ENCODE measurements at places on chromosomes 6 and 20.

DNA sequence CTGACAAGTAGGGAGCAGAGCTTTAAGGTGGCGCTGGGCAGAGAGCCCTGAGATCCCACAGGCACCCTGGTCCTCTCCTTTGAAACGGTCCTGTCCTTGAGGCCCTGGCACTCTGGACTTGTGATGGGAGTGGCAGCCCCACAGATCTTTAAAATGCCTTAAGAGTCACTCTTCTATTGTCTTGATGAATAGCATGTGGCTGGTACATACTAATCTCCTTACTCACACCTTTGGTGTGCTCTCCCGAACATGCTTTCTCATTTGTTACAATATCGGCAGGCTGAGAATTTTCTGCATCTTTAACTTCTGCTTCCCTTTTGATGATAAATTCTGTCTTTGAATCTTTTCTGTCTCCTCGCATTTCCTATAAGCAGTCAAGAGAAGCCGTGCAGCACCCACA lies 333.8 kb downstream of the TFAP2A start:
- no peak for DNase-seq
- no peaks in the 10 kb centered on the region for H3K27me3 ChIP-seq
- no peaks in the 10 kb centered on the region for H3K36me3 ChIP-seq
- H3K4me3 ChIP-seq = no peak overlapping the region
- H3K27ac ChIP-seq = no peak overlapping the region
- H3K4me1 ChIP-seq = no peaks in the 10 kb centered on the region

- H3K4me3 ChIP-seq = no peak overlapping the region
- no peak overlapping the region for H3K27ac ChIP-seq
- DNase-seq = no peak
Observed at GRCh38 chr6:115071962-115072361, 729.1 kb upstream of the HS3ST5 start.

DNA sequence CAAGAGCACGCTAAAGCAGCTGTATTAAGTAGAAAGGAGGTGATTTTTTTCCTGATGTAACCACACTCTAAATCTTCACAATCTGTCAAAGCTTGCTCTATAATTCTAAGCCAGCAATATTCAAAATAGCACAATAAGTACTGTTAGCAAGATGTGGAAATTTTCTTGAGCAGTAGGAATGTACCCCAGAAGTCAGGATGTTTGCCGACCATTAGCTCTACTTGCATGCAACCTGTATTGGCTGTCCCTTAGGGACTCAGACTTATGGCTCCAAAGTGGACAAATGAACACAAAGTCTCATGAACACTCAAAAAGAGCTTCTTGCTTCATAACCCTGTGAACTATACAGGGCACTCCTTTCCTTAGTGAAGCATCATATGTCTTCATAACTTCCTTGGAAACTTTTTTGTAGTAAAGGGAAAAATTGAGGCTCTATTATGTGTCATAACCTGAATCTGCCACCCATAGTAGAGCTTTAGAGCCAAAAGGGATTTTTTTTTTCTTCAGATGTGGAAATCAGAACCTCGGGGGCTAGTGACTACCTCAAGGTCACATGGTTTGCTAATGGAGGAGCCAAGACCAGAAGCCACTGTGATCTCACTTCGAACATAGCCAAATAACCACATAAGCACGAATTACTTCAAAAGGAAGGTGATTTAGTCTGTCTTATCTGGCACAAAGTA lies 54.5 kb downstream of the ADGRG6 start:
- no peak overlapping the region for H3K4me3 ChIP-seq
- H3K4me1 ChIP-seq = no peaks in the 10 kb centered on the region
- H3K36me3 ChIP-seq = no peaks in the 10 kb centered on the region
- peaks cover 2% of the 10 kb centered on the region for H3K27me3 ChIP-seq
- DNase-seq = no peak

- no peaks in the 10 kb centered on the region for H3K36me3 ChIP-seq
- no peak overlapping the region for H3K4me3 ChIP-seq
- no peaks in the 10 kb centered on the region for H3K4me1 ChIP-seq
- H3K27ac ChIP-seq = no peak overlapping the region
- H3K27me3 ChIP-seq = no peaks in the 10 kb centered on the region
- DNase-seq = no peak
Observed at GRCh38 chr6:152685819-152686218, 11.9 kb upstream of the MYCT1 start.

DNA sequence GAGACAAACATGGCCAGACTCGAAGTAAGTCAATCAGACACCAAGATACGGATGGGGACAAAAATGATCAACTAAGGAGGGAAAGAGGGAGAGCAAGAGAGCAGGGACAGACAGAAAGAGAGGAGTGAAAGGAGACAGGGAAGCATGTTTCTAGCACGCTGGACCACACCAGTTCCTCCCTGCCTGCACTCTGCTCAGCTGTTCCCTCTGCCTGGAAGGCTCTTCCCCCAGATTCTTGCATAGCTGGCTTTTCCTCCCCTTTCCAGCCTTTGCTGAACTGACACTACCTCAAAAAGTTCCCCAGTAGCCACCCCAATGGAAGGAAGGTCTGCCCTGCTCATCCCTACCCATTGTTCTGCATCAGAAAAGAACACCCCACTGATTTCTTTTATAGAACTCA lies 185.9 kb downstream of the MAFB start:
- H3K36me3 ChIP-seq = no peaks in the 10 kb centered on the region
- no peaks in the 10 kb centered on the region for H3K4me1 ChIP-seq
- no peak overlapping the region for H3K27ac ChIP-seq
- no peak overlapping the region for H3K4me3 ChIP-seq

DNA sequence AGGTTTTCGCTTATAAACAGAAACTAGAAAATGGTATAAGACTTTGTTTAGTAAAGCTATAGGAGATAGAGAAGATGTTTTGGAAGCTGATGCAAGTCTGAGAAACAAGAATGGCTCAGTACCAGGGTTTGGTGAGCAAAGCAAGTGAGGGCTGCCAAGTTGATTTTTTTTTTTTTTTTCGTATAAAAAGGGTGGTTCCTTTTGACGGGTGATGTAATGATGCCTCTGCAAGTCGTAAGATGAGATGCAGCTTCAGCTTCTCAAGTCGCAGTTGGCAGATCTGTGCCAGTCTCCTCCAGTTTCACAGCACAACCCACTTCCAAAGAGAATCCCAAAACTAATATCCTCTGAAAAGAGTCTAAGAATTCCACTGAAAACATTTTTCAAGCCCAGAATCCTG lies 252.8 kb upstream of the CDH4 start:
- no peak for DNase-seq
- H3K4me1 ChIP-seq = no peaks in the 10 kb centered on the region
- H3K27ac ChIP-seq = no peak overlapping the region
- H3K27me3 ChIP-seq = no peaks in the 10 kb centered on the region
- H3K4me3 ChIP-seq = no peak overlapping the region

GRCh38 chr6:100491952-100492670 lies 27.4 kb upstream of the SIM1 start:
- no peaks in the 10 kb centered on the region for H3K27me3 ChIP-seq
- H3K4me3 ChIP-seq = no peak overlapping the region
- H3K4me1 ChIP-seq = no peaks in the 10 kb centered on the region

- no peak for DNase-seq
- H3K36me3 ChIP-seq = no peaks in the 10 kb centered on the region
- H3K27me3 ChIP-seq = no peaks in the 10 kb centered on the region
- H3K4me3 ChIP-seq = no peak overlapping the region
- H3K4me1 ChIP-seq = no peaks in the 10 kb centered on the region
Observed at GRCh38 chr20:24934101-24934661, 14.9 kb upstream of the CST7 start.

DNA sequence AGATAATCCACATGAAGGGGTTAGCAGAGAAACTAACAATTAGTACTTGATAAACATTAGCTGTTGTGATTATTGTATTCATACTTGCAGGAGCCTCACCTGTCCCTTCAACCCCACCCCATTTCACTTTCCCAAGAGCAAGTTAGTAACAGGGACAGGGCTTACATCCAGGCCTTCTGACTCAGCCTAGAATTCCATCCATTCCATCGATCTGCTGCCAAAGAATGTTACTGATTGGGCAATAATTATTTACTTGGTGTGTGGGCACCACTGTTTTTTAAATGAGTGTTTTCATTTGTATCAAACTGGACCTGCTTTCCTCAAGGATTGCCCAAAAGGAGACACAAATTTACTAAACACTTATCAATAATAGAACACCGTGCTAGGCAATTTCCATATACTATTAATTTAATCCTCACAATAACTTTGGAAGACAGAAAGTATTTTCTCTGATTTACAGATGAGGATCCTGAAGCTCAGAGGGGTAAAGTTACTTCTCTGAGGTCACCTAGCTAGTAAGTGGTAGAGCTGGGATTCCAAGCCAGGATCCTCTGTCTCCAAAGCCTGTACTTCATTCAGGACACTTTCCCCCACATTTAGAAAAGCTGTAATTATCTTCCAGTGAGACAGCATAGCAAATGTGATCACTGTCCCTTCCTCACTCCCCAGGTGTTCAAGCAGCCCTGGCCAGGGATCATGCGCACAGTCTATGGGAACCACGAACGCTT lies 32.8 kb downstream of the GSS start:
- peaks cover 84% of the 10 kb centered on the region for H3K36me3 ChIP-seq
- H3K27ac ChIP-seq = peak overlapping the region; percentile 87
- no peak overlapping the region for H3K4me3 ChIP-seq
- H3K4me1 ChIP-seq = peaks cover 34% of the 10 kb centered on the region
- DNase-seq = no peak

All from psoas muscle (tissue), 8 donors.